H9 (cell line): ENCODE measurements at places on chromosomes 6 and 20.

DNA sequence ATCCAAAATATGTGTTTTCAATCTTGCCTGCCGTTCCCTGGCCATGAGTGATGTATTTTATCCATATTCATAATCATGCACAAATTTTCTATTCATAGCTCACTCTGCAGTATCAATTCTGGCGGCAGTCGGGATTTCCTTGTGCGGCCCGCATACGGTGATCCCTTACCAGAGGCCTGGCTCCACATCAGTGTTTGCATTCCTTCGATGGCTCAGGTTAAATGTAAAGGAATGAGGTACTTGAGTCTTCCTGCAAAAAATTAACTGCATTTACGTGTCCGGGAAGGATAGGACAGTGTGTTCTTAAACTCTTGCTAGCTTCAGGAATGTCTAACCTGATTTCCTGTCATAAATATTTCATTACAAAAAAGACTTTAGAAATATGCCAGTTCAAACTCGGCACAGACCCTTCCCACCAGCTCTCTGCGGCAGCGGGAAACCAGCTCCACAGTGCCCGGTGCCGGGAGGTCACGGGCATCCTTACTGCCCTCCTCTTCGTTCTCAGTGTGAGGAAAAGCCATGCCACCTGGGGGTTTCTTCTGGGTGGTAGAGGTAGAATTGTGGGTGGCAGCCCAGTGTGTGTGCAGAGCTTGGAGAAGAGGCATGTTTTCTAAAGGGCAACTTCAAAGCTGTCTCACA, 154.5 kb downstream of the MOXD1 start:
- DNase-seq, result no peak

DNA sequence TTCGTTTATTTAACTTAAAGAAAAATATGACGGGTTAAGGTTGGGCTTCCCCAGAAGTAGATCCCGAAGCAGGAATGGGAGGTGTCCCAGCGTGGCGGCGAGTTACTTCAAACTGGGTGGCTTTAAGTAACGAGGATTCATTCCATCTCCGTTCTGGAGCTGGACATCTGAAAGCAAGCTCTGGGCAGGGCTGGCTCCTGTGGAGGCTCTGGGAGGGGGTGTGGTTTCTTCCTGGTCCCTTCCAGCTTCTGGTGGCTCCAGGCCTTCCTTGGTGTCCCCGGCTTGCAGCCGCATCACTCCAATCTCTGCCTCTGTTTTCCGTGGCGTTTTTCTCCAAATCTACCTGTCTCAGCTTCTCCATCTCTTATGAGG, 47.3 kb upstream of the BHLHE23 start:
- no peak for DNase-seq

DNA sequence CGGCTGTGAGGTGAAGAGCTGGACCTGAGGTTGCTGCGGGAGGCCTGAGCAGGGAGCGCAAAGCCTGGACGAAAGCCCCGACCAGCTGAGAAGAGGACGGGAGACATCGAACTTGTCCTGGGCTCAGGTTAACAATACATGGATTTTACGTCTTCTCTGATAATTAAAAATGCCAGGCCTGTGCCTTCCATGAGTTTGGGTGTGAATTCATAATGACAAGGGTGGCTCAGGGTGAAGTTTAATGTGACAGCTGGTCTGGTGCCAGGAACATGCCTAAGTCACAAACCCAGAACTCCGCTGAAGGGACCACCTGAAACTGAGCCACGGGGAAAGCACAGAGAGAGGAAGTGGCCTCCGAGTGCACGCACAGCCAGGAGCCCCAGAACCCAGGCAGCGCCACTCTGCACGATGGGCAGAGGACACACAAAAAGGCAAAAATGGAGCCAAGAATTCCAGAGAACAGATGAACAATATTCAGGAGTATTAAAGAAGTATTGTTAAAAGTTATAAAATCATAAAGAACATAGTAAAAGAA, 150.1 kb upstream of the RPS6KA2 start:
- no peak for DNase-seq

DNA sequence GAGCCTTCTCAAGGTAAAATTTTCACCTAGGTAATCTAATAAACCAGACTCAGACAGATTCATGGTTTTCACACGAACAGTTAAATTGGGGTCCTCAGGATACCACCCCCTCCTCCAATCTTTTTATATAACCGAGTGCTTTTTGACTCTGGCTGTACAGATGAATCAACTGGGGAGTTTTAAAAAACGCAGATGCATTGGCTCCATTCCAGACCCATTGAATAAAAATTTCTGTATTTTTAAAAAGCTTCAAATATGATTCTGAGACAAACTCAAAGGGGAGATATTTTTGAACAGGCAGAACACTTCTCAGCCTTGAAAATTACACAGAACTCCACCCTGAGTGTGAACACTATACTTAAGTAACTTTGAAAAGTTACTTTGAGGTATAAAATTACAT, 7.2 kb downstream of the UTRN start:
- no peak for DNase-seq

DNA sequence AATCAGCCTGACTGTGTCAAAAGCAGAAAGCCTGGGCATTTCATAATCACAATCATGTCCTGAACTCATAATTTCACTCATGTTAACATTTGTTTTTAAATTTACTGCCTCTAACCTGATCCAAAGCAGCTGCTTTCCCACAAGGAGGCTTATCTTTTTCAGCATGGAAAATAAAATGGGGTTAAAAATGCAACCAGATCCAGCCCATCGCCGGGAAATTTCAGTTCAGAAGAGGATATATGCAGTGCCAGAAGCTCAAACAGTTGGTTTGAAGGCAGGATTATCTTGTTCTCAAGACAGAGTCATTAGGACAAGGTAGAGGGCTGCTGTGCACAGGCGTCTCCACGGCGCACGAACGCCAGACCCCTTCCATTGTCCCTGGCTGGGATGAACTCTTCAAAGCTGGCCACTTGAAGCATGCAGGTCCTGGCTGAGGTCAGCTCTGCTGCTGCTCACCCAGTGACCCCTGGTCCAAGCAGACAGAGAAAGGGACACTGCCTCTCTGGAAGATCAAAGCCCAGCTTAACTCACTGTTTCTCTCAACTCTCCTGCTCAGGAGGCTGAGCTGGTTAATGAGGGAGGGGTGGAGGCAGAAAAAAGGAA, 191.1 kb upstream of the HEY2 start:
- DNase-seq, result no peak

- DNase-seq, result no peak
These were observed 59.1 kb upstream of the CCDC28A start for GRCh38 chr6:138714493-138714892.

DNA sequence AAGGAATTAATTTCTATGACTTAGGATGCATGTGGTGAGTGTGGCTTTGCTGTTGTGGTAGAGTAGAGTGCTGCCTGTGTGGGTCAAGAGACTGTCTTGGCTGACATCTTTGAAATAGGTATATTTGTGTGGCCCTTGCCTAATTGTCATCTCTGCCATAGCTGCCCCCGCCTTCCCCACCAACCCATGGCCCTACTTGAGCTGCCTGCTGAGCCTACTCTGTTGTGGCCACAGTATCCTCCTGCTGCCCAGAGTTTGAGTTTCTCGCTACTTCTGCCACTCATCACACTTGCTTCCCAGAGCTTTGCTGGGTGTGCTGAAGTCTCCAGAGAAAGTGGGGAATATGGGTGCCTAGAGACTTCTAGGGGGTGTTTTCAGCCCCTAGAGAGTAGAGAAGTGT, 8.0 kb downstream of the PLCG1 start:
- DNase-seq, result no peak

DNA sequence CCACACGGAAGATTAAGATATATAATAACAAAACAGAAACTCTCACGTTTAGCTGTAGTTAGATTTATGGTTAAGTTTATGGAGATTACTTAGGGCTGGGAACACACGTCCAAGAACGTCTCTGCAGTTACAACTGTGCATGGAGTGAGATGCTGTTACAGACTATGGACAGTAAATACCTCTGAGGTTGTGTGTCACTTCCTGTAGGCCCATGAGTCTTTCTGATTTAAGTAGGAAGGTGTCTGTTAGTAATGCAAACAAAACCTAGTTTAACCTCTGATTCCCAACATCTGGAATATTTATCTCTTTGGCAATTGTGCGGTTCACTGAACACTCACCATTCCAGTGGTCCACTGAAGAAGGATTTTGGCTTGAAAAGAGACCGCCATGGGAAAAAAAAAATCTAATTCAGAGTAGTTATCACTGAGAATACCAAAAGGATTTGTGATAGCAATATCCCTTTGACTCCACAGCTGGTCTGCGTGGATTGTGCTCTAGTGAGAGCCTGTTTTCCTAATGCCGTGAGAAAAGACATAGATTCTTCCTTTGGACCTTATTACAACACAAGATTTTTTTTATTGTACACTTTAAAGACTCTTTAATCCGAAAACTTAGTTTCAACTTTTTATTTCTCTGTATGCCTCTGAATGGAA, 478.2 kb upstream of the CITED2 start:
- DNase-seq, result no peak

GRCh38 chr6:36491378-36491965, 48.7 kb downstream of the KCTD20 start:
- DNase-seq, result no peak

DNA sequence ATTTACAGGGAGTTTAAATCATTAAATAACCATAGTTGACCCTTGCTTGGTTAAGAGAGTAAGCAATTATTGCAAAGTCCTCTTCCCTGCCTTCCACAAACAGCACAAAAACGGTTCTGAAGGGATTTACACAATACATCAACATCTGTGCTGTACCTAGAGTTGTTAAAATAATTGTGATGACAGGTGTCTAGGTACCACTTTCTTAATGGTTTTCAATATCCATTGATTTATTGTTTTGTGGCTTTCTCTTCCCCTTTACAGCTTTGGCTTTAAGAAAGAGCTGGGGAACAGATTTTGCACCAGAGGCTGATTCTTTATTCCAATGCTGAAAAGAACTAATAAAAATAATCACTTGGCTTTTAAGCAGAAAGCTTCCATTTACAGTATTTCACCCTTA, 598 bp upstream of the SOX4 start:
- no peak for DNase-seq

- no peak for DNase-seq
These were observed 2.3 kb downstream of the RNF144B start for GRCh38 chr6:18389479-18389878.

- DNase-seq, result peak; percentile 91
These were observed 224.2 kb downstream of the NFATC2 start for GRCh38 chr20:51318058-51318949.

DNA sequence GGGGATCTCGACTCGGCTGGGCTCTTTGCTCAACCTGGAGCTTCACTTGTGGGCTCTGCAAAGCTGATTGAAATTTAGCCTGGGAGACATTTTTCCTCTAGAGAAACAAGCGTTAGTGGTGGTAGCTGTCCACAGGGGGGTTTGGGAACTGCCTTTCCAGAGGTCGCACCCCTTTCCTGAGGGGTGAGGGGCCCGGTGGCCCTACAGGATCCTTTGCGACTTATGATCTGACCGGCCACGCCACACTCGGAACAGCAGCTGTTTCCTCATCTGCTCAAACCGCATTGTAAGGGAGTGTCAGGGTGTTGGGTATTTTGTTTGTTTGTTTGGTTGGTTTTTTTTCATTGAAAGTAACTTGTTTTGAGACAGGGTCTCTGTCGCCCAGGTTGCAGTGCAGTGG, 21.0 kb downstream of the PNLDC1 start:
- no peak for DNase-seq
